Renal cortex interstitium (tissue), 15 donors: ENCODE measurements at places on chromosomes 16 and 17.
A peak's percentile ranks its signal among the peaks of the same experiment; 100 is the strongest.

- no peak for DNase-seq
Observed at GRCh38 chr16:3859889-3860288, 20.6 kb downstream of the CREBBP start.

DNA sequence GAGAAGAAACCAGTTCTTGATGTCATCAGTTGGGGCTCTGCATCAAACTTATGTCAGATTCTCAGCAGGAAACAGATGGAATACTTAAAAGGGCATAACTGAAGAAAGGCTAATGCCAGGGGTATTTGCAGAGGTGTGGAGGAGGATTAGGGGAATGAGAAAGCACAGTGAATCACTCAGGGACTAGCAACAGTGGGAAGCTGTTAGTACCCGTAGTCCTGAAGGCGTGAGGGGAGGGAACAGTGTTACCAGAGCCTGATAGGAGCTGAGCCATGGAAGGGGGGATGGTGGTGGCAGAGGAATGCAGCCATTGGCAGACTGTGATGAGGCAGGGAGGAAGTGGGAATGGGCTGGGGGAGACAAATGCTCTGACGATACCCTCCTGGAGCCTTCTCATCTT is 162.3 kb downstream of the UTP18 start:
- no peak for DNase-seq

GRCh38 chr16:69904495-69905170 is 46.5 kb upstream of the CLEC18A start:
- DNase-seq = no peak

GRCh38 chr16:56363781-56364565 is 61.4 kb downstream of the AMFR start:
- no peak for DNase-seq

GRCh38 chr16:77985111-77985510 is 37.2 kb upstream of the CLEC3A start:
- no peak for DNase-seq

DNA sequence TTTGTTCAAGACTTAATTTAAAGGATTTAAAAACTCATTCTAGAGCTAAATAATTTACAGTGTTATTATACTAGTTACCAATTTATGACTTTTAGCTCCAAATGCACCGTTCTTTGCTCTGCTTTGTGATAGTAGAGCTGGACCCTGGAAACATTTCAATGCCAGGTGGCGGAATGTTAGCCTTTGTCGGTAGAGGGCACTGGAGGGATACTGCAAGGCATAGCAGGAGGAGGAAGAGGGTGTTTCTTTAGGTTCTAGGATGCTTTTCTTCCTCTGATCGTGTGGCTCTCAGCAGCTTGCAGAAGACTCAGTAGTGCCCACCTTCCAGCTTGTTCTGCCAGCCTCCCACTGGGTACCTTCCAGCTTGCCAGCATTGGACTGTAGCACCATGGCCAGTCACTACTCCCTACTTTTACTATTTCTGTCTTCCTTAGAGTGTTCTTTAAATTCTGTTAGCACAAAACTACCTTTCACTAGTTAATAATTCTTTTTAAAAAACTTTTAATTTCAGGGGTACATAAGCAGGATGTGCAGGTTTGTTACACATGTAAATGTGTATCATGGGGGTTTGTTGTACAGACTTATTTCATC is 325.3 kb downstream of the UTP18 start:
- no peak for DNase-seq

DNA sequence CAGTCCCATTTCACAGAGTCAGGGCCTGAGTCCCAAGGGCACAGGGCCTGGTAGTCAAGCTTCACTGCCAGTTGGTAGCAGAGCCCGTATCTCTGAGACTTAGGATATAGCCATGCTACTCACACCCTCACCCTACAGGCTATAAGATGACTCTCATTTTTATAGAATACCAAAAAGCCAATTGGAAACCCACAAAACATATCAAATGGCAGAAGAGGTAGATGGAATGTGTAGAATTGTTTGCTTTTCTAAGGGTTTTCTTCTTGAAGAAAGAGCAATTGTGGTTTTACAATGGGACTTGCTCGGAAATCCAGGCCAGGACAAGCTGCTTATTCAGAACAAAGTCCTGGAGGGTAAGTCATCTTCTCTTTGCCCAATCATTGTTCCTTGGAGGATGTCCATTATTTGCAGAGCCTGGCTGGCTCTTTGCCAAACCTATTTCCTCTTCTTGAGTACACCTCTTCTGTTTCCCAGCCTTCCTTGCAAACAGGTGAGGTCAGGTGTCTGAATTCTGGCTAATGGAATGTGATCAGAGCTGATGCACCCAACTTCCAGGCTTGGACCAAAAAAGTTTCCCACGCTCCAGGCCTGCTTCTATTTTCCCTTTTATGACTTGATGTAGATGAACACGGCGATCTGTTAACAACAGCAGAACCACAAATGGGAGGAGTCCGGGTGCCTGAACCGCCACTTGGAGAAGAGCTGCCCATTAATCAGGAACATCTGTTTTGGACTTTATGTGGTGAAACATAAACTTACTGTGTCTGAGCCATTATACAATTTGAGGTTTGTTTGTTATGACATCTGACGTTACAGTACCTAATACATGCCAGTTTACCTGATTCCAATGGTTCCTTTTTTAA is 16.9 kb upstream of the CCL22 start:
- DNase-seq = no peak

DNA sequence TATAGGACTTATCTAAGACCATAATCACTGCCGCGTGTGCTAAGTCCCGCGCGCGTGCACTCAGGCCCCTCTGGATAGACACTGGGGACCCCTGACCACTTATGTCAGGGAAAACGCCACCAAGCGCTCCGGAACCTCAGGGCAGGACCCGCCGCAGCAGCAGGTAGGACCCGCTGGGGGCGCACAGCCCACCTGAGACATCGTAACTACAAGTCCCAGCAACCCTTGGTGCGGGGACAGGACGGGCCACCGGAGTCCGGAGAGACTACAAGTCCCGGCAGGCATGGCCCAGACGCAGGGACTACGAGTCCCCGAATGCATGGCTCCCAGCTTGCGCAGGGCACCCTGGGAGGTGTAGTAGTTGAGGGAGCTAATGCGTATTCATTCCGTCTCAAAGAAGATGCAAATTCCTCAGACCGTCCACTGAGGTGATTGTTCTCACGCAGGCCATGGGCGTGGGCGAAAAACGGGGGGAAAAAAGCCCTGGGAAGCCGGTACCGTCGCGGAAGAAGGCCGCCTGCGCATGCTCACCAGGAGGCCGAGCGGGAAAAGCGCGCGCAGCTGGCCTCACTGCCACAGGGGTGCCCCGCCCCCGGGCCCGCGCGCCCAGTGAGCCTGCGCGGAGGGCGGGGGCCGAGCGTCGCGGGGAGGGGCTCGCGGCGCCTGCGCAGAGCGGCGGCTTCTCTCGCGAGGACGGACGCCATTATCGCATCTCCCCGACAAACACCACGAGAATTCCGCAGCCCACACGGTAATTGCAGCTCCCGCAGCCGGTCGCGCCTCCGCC is at the start of gene BANP:
BANP (plus strand) TSS at position 670 of the 787 bp plus-strand sequence. CDS start 23,682 bp downstream, outside the sequence.
- DNase-seq = peak; percentile 98
